ENCODE measurements at places on chromosomes 7 and 10.
A peak's percentile ranks its signal among the peaks of the same experiment; 100 is the strongest.

DNA sequence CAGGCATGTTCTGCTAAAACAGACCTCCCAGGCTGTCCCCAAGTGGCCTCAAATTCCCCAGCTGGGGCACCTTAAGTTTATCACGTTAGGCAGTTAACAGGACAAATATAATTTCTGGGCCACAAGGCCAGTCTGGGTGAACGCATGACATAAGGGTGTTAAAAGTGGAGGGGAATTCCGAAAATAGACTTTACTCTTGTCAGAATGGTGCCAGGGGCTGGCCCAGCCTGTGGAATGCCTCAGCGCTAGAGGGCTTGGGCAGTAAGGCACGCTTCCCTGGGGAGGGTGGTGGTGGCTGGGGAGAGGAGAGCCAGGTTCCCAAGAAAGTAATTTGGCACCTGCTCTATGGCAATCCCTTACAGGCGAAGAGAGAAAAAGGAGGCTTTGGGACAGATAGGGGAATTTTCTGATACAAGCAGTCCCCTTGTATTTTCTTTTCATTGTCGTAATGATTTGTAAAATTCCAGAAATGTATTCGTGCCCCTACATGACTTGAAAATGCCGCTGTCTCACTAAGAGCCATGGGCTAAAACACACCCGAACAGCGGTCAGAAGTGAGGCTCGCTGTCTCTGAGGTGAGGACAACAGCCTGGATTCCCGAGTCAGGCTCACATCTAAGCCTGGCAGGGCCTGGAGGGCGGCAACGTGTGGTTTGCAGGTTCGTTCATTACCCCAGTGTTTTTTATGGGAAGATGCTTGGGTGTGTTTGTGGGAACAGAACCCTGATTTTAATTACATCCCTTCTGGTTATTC lies 463.2 kb upstream of the GALNT17 start:
- no peak for DNase-seq

- no peak for DNase-seq
These were observed 20.4 kb upstream of the LIMK1 start for GRCh38 chr7:74063223-74063641.

- peak; percentile 51 for DNase-seq
These were observed 58.2 kb upstream of the ANTXRL start for GRCh38 chr10:46228563-46229071.

- DNase-seq: no peak
These were observed 261.9 kb upstream of the LYZL1 start for GRCh38 chr10:29026802-29027580.

DNA sequence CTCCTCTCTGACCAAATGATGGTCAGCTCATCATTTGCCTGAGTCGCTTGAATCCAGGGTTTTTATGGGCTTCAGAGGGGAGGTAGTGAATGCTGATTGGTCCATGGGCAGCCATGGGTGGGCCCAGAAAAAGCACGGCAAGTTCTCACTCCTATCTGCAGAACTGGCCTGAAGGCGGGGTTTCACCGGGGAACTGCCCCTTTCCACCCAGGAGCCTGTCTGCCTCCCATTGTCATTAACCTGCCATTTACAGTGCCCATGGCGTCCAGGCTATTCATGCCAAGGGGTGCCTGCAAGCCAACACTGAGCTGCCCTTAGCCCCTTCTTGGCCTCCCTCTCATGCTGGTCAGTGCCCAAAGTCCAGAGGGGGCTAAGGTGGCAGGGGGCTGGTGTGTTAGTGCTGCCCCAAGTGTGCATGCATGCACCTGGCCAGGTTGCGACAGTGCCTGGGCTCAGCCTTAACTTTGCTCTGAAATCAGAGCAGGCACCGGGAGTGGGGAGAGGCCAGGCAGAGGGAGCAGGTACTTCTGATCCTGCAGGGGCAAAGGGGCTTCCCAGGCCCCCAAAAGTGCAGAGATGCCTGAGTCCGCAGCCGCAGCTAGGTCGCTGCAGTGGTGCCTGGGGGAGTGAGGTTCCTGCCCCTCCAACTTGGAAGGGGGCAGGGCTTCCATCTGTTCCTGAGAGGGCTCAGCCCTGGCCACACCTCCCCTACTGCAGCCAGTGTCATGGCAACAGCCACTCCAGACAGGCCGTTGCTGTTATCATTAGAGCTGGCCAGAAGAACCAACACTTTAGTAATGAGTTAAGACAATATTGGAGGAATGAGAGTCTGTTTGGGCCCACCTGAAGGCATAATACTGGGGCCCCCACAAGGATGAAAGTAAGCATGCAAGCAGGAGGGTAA lies 561.6 kb downstream of the GRM8 start:
- DNase-seq: no peak

- DNase-seq: no peak
These were observed 73.4 kb upstream of the CTBP2 start for GRCh38 chr10:125233726-125234125.

DNA sequence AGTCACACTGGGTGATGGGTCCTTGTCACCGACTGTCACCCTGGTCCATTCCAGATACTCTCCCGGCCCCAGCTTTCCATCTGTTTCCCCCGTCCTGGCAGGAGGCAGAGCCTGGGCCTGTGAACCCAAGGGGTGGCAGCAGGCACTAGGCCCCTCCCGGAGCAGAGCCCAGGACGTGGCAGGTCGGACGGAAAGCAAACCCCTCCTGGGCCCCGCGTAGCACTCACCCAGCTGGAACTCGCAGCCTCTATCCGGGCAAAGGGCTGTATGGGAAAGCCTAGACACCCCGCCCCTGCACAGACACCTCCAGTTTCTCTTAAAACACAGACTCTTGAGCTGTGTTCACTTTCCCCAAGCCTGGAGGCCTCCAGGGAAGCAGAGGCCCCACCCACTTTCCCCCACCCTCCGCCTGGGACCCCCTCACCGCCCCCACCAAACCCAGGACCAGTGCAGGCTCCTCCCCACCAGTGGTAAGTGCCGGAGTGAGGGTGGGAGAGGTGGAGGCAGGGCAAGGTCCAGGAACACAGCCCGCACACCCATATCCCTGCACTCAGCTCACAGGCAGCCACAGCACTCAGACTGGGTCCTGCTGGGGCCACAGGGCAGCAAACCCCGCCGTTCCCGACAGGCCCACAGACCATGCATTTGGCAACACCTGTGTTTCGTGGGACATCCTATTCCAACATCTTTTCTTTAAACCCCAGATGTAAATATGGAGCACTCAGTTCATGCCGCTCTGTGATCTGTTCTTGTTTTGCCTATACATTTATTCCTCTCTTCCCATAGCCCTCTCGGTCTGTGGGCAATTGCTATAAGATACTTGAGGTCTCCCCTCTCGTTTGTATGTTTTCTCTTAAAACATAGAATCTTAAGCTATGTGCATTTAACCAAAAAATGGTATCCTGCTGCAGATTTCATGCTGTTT lies 98.2 kb upstream of the PDGFA start:
- DNase-seq: no peak
